ENCODE measurements at places on chromosomes 4 and X.
A peak's percentile ranks its signal among the peaks of the same experiment; 100 is the strongest.

DNA sequence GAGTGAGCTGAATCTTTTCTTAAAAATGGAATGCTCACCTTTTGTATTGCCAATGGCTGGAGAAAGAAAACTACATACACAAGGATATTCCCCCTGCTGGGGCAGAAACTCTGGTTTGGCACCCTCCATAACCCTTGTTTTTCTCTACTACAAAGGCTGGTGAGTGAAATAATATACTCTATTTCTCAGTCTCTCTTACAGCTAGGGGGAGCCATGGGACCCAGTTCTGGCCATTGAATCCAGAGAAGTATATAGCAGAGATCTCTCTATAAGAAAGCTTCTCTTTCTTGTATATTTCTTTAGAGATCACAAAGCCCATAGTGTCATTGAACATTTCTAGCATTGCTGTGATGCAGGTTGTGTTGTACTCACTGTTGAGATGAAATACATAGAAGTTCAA lies 49.8 kb downstream of the SMPX start:
- DNase-seq = no peak

- peak; percentile 69 for DNase-seq
These were observed 55.6 kb upstream of the ADRA2C start for GRCh38 chr4:3710451-3711182.

DNA sequence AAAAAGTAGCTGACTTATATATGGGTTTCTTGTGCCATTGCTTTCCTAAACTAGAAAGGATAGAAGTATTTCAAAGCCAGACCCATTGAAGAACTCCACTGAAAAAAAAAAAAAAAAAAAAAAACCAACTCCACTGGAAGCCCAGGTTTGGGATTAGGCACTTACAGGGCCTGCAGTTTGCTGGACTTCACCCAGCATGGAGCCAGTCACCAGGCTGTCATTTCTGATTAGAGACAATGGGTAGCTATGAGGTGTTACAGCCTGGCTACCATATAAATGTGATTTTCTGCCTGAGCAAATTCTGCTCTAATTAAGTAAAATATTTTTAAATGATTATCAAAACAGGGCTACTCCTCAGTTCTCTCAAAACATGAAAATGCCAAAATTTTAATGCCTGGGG lies 49.5 kb downstream of the HS6ST2 start:
- no peak for DNase-seq

- no peak for DNase-seq
These were observed 241.4 kb downstream of the GRIA3 start for GRCh38 chrX:123425471-123425870.

GRCh38 chrX:952816-953215 lies 259.6 kb downstream of the CRLF2 start:
- no peak for DNase-seq

DNA sequence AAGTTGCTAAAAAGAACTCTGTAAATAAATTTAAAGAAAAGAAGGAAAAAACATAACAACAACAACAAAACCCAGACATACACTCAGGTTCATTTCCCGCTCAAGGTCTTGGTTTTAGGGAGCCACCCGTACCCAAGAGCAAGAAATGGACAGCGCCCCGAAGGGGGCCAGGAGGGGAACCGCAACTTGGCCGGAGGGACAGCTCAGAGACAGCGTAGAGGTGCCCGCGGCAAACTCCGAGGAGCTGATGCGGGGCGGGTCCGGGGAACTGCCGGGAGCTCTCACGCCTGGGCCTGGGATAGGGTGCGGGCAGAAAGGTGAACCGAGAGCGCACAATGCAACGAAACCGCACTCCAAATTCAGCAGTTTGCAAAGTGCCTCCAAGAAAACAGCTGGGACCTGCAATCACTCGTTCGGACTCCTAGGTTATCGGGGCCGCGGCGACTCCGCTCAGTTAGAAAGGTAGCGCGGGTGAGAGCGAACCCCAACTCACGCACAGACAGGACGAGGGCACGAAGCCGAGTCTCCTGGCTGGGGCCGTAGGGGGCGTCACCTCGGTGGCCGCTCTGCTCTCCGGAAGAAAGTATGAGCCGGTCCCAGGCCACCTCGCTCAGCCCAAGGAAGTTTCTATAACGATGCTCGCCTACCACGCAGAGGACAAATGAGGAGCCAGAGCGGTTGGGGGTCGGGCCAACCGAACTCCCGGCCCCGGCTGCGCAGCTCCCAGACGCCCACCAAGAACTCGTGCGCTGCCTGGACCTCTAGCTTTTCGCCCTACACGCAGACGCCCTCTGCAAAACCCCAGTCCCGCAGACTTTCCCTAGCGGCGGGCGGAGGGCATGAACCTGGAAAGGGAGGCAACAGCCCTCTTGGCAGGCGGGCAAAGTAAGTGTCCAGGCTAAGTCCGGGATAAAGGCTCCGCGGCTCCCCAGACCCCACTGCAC lies 1.4 kb downstream of the NDNF start:
- DNase-seq = peak; percentile 40

- DNase-seq = no peak
These were observed 182.0 kb upstream of the PAQR3 start for GRCh38 chr4:79121223-79121622.

DNA sequence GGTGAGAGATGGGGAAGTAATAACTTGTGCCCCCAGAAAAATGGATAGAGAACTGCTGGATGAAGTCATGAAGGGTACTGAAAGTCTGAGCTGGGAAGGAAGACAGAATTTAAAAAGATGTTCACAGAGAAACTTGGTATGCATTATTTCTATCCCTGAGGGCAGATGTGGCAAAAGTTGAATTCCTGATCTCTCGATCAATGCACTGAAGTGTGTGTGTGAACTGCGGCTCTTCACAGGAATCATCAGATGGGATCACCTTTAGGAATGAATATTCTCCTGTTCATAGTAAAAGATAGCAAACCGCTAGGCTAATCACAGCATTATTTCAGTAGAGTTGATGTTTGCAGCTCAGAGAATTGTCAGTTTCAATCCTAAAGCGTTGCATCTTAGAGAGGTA lies 86.4 kb downstream of the ELOVL6 start:
- DNase-seq = no peak

DNA sequence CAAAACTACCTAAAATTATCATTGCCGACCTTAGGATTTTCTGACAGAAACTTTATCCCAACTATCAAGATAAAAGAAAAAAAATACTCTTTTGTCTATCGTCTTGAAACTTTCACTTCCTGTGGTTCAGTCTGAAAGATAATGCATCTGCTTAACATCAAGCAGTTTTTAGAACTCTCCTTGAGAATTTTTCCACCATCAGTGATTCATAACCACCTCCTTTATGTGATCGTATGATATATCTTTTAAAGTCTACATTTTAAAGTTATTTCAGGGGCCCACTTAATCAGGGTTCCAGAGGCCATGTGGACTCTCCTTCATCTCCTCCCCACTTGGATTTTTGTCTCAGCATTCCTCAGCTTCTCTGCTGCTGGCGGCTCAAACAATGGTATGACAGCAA lies 272.8 kb upstream of the TENM3 start:
- no peak for DNase-seq

DNA sequence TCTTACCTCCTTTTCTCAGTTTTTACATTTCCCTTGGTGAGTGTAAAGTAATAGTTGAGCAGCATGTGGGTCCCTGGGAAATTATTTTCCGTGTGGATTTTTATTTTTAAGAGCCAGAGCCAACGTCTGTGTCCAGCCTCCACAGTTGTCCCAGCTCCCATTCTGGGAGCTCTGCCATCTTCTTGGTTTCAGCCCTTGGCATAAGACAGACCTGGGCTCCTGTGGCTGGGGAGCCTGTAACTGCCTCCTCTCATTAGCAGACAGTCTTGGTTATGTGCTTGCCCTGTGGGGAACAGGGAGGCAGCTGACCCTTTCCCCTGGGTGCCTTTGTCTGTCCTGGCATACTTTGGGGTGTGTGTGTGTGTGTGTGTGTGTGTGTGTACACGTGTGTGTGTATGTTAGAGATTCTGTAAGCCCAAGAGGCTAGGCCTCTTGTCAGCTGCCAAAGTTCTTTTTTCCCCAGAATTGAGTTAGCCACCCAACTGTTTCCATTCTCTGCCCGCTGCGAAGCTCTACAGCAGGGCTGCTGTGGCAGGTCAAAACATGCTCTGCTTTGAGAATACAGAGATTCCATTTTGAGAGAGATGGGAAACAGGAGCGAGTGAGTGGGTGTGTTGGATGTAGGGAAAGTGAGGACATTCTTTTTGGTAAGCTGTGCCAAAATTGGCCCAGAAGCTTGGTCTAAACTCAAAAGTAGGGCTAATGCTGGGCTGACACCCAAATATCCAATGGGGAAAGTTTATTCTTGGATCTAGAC lies 140.7 kb downstream of the TMEM164 start:
- DNase-seq = no peak

- no peak for DNase-seq
These were observed 395.7 kb downstream of the RAPGEF2 start for GRCh38 chr4:159498446-159499115.

GRCh38 chr4:1940566-1940965 lies 68.2 kb downstream of the NELFA start:
- no peak for DNase-seq

DNA sequence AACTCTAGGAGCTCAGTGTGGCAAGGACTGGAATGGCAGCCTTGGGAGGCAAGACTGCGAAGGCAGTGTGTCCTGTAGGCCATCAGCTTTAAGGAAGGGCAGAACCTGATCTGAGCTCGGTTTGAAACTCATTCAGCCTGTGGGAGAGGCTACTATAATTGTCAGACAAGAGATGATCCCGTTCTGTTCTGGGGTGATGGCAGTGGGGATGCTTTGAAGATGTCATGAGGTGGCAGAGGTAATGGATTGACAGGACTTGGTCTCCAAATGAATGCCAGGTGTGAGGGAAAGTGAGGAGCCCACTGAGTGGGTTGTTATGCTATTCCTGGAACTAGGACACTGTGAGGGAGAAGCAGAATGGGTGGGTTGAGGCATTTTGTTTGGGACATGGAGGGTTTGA lies 144.9 kb downstream of the PJA1 start:
- DNase-seq = no peak

GRCh38 chrX:108033890-108034289 lies 11.0 kb upstream of the VSIG1 start:
- DNase-seq = no peak

DNA sequence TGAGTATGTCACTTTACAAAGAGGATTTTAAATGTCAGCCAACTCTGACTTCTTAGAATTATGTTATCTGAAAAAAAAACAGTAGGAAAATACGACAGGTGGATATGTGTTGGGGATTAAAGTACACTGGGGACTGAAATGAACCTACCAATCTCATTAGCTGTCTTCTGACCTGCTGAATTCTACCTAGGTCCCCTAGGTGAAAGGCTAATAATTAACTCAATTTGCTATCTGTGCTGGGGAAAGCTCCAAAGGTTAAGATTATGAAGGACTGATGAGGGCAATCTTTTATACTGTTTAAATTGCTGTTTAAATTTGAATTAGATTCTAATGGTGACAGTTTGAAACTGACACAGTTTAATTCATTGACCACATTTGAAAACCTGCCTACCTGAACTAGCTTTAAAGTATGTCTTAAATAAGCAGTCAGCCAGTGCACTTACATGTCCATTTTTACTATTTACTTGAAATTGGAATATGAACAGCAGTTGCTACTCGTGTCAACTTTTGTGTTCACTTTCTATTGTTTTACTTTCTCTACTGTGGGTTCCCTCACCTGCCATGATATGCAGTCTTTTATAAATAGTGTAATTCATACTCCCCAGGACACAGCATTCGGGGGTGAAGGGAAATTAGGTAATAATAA lies 977.3 kb downstream of the C4orf33 start:
- no peak for DNase-seq

DNA sequence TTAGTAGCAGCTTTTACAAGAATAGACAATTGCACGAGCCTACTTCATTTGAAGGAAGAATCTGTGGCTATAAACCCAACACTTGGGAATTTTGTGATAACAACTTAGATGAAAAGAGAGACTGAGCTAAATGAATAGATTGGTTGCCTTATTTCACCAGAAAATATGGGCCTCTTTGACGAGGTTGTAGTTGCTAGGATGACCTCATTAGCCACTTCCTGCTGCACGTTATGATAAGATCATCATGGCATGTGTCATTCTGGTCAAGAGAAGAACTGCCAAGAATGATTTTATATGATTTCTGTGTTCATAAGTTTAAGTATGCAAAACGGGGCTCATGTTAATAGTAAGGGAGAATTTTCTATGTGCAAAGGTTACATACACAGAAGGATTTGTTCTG lies 321.9 kb upstream of the GIMD1 start:
- DNase-seq = no peak

GRCh38 chrX:130738638-130739195 lies 164.3 kb downstream of the ENOX2 start:
- no peak for DNase-seq

- no peak for DNase-seq
These were observed 54.3 kb downstream of the TLL1 start for GRCh38 chr4:165927366-165927765.

DNA sequence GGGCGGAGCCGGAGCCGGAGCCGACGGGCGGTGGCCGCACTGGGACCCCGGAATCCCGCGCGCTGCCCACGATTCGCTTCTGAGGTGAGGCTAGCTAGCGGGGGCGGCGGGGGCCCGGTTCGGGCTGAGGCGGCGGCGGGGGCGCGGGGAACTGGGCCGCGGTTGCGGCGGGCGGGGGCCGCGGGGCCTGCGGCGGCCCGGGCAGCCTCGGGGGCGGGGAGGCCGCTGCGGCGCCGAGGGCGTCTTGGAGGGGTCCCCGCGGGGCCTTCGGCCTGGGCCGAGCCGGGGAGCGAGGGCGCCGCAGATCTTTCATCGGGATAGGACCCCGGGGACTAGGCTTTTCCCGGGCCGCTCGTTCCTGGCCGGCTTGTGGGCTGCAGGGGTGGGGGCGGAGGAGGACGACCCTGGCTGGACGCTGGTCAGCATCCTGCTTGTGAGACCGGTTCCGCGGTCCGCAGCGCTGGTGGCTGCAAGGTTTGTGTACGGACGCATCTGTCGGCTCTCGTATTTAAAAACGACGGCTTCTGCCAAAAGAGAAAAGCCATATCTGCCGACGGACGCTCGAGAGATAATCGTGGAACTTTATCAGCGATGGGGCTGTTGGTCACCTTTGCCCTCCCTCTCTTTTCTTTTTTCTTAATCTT lies 419 bp downstream of the ADD1 start:
- peak; percentile 69 for DNase-seq

GRCh38 chr4:128686032-128686465 lies 123.5 kb upstream of the JADE1 start:
- DNase-seq = no peak

- no peak for DNase-seq
These were observed 155.0 kb upstream of the MAP3K15 start for GRCh38 chrX:19670321-19670750.

- peak; percentile 39 for DNase-seq
These were observed 203.0 kb downstream of the AFAP1 start for GRCh38 chr4:7736436-7737267.

GRCh38 chr4:147582386-147583060 lies 34.7 kb upstream of the TMEM184C start:
- no peak for DNase-seq

- peak; percentile 97 for DNase-seq
These were observed at the start of gene CBR4 for GRCh38 chr4:169010125-169011023. Gene CBR4 (minus strand): TSS chr4:169010255. CDS start chr4:169010089, 166 bp downstream.

DNA sequence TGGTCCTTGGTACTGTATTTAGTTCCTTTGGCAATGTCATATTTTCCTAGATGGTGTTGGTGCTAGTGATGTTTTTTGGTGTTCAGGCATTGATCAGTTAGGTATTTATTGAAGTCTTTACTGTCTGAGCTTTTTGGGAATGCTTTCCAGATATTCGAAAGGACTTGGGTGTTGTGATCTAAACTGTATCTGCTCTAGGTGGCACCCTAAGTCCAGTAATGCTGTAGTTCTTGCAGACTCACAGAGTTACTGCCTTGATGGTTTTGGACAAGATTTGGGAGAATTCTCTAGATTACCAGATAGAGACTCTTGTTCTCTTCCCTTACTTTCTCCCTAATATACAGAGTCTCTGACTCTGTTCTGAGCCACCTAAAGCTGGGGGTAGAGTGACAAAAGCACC lies 513.6 kb upstream of the PITX2 start:
- DNase-seq = no peak

Data from upper lobe of left lung (tissue), 6 donors.